GM20000 (cell line): ENCODE measurements at places on chromosomes 6 and 20.

GRCh38 chr6:68976260-68976659 is 341.2 kb downstream of the ADGRB3 start:
- no peak for DNase-seq

- DNase-seq = peak; percentile 59
These were observed 142.5 kb upstream of the SPACA1 start for GRCh38 chr6:87905101-87905641.

GRCh38 chr20:1845701-1846100 is 49.5 kb upstream of the SIRPA start:
- DNase-seq = no peak

GRCh38 chr6:106964954-106965353 is 9.6 kb downstream of the CD24 start:
- no peak for DNase-seq

GRCh38 chr6:161003336-161003735 is 11.8 kb downstream of the MAP3K4 start:
- DNase-seq = no peak

GRCh38 chr20:62378215-62378614 is 8.7 kb upstream of the RPS21 start:
- no peak for DNase-seq

DNA sequence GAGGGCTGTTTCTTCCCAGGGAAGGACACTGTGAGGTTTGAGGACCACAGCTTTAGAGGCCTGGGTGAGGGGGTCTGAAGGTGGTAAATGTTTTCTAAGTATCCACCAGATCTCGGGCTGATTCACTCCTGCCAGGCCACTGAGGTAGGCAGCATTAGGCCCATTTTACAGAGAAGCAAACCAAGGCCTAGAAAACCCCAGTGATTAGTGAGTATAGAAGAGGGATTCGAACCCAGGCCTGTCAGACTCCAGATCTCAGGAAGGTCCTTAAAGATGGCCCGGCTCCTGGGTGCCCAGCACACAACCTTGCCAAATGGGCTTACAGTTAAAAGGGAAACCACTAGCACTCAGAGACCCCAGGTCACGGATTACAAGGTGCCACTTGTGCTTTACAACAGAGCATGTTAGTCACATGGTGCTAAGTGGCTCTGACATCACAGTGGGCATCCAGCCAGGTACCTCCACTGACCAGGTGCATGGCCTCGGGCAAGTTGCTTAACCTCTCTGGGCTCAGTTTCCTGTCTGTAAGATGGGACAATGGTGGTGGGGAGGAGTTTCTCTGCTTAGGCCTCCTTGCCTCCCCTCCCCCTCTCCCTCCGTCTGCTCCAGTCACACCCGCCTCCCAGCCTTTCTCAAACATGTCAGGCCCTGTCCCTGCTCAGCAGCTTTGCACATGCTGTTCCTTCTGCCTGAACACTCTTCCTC is 18.8 kb upstream of the SIRPA start:
- DNase-seq = no peak

DNA sequence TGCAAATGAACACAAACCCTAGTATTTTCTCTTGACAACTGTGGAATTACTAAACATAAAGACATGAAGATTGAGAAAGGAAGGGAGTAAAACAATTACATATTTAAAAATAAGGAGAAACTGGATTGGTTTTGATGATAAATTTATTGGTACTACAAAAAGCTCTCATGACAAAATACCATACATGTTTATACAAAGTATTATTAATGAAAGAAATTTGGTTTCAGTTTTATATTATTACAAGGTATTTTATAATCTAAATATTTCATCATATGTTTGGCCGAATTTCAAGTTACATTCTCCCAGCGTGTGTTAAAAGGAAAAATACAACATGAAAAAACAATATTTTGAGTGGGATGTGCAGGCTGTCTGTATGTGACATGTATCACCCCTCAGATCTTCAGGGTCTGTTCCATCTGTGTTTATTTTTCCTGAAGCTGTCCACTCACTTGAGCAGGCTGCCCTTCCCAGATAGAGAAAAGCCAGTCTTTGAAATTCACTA is 568.4 kb downstream of the NKAIN2 start:
- DNase-seq = no peak

GRCh38 chr6:119195848-119196247 is 117.4 kb upstream of the FAM184A start:
- no peak for DNase-seq

DNA sequence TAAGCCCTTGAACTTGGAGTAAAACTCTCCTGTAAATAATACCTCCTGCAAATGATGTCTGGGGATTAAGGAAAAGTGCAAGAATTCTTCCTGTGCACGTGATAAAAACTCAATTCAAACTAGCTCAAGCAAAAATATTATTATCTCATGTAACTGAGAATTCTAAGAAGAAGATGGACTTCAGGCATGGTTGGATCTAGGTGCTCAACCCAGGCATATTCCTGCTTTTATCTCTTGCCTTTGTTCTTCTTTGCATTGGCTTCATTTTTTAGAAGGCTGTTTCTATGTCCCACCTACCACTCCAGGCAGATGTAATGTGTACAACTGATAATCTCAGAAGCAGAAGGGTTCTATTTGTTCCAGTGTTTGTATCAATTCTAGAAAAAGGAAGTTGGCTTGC is 95.8 kb downstream of the DACT2 start:
- no peak for DNase-seq
